ENCODE measurements at places on chromosomes 2 and 18.

- no peak for DNase-seq
Measured at GRCh38 chr2:190501702-190502407, 32.7 kb downstream of the NEMP2 start.

- no peak for DNase-seq
Measured at GRCh38 chr2:213224366-213224765, 59.9 kb upstream of the SPAG16 start.

GRCh38 chr2:104857262-104858005 is 3.5 kb downstream of the POU3F3 start:
- DNase-seq = no peak

GRCh38 chr18:79644006-79644665 is 35.5 kb upstream of the CTDP1 start:
- DNase-seq = peak; percentile 57

DNA sequence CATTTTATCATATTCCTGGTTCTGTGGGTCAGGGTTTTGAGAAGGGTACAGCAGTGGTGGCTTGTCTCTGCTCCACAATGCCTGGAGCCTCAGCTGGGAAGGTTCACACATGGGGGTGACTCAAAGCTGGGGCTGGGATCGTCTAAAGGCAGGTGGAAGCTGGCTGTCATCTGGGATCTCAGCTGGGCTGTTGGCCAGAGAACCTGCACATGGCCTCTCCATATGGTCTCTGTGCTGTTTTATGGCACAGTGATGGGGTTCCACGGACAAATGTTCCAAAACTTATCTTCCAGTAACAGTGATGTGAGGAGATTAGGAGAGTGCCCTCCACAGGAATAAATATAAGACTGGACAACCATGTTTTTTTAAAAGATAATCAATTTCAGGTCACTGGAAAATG is 191.4 kb downstream of the SS18 start:
- no peak for DNase-seq

GRCh38 chr2:159728629-159729028 is 16.3 kb downstream of the MARCHF7 start:
- no peak for DNase-seq

DNA sequence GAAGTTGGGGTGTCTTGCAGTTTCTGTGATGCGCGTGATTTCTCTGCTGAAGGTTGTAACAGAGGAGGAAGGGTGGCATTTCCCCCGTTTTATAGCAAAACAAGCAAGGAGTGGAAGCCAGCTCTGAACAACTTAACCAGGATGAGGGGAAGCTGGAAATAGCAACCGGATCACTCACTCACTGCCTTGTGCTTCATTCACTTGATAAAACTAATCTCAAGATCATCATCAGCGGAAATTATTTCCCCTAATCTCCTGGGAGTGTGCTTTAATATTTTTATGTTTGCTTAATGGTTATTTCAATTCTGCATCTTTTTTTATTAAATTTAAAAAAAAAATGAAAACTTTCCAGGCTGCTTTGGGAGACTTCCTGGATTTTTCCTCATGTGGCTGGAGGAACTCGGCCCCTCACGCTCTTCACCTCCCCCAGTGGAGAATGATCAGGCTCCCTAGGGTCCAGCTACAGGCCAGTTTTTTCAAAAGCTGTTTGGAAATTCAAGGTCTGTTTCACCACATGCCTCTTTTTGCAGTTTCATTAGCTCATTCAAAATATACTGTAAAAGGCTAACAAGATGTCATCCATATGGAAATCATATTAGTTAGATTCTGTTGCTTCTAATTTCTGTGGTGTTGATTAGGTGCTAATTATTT is 31.7 kb downstream of the CABLES1 start:
- no peak for DNase-seq

DNA sequence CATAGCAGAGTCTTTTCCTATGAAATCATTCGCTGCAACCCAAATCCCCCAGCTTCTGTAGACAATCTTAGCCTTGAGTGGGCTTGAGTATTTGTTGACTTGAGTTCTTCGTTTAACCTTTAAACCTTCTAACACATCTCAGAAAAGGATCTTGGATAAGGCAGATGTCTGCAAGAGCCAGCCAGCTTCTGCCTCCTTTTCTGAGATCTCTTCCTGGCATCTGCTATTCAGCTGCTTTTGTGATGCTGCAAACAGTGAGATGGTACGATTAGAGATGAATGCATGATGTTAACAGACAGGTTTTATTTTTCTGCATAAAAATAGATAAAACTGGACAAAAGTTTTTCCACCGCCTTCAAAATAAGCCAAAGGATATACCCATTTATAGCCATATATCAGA is 37.5 kb downstream of the NRP2 start:
- no peak for DNase-seq

GRCh38 chr18:23383494-23383893 is 69.6 kb upstream of the RIOK3 start:
- DNase-seq = no peak

DNA sequence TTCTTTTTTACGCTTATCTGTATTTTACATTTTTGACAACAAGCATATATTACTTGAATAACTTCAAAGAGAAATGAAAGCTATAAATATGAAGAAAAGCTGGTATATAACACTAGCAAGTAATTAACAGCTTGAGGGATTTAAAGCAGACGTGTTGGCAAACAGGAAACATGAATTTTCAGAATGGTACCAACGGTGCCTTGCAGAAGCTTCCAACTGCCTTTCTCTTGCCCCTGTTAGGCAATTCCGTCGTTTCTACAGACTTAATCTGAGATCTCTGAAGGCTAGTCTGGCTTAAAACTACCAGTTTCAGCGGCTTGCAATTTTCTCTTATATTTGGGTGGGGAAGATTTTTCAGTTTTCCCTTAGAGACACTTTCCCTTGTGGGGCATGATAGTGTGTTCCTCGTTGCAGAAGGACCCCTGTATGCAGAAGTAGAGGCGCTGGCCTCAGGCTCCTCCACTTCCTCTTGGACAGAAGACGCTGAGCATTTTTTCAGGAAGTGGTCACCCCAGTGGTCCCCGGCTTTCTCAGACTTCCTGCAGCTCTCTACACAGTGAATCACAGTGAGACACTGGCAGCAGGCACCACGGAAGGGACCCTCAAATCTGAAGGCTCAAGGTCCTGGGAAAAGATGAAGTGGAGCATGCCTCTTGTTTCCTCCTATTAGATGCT is 56.2 kb upstream of the SLC16A14 start:
- peak; percentile 3 for DNase-seq

DNA sequence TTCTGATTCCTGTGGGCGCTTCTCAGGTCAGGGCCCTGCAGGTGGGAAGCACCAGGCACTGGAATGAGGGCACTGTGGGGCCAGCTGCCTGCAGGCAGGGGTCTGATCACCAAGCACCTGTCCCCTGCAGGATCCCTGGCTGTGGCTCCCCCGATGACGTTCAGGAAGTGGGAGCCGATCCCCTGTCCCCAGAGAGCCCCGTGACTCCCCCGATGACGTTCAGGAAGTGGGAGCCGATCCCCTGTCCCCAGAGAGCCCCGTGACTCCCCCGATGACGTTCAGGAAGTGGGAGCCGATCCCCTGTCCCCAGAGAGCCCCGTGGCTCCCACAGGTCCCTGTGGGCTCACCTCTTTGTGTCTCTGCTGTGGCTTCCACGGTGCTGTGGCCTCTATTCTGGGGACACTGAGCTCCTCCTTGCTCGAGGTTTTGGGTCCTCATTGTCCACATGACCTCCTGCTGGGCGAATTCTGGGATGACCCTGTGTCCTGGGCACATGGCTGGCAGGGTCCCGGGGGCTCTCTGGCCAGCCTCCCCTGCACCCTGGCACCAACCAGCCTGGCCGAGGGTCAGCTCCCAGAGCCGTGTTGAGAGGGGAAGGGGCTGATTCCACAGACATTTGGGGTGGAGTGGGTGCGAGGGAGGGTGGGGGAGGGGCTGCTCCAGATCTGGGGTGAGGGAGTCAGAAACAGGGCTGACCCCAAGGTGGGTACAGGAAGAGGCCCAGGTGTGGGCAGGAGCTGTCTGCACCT is 4.8 kb downstream of the NEU4 start:
- DNase-seq = peak; percentile 30

DNA sequence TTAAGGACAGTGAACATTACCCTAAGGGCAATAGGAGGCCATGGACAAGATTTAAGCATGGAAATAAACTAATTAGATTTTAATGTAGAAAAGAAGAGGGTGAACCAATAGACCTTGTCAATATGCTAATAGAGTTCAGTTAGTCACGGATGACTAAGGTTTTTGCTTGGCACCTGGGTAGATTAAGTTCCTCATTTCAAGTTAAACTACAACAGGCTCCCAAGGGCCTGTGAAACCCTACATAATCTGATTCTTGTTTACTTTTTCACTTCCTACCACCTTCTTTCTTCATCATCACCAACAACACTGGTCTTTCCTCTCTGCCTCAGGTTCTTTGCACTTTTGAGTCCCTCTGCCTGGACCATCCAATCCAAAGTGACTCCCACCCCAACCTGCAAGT is 14.8 kb downstream of the SP110 start:
- no peak for DNase-seq

- peak; percentile 39 for DNase-seq
Measured at GRCh38 chr2:43221763-43222474, 4.5 kb downstream of the ZFP36L2 start.

DNA sequence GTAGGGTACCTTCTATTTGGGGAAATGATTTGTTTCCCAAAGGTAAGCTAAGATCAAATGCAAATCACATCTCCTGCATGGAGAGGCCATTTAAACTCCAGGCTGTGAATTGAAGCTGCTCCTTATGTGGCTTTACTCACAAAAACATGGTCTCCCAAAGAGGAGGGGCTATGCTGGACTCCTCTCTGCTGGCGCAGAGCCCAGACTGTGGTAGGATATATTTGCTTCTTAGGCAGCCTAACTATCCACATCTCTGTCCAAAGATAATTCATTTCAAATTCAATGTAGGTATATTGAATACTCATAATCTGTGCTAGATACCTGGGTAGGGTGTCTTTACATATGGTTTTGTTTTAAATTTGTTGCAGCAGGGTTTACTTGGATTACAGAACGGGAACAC is 358.5 kb downstream of the ALK start:
- no peak for DNase-seq

DNA sequence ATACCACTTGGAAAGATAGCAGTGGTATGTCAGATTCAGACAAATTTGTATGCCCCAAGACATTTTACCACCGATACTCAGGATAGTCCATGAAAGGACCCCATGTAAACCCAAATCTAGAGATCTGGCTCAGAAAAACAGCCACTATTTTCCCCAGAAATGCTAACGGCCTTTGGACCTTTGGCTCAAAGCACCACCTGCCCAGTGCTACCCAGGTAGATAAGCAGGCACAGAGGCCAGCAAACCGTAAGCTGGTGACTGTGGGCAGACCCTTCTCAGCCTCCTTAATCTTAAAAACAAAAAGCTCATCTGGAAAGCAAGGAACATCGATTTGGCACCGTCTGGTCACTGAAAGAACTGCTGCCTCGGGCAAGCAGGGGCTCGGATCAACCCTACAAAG is 61.4 kb upstream of the GREB1L start:
- DNase-seq = no peak

- no peak for DNase-seq
Measured at GRCh38 chr2:62156861-62157496, 38.9 kb upstream of the B3GNT2 start.

- no peak for DNase-seq
Measured at GRCh38 chr2:74291218-74291544, 52.0 kb downstream of the SLC4A5 start.

DNA sequence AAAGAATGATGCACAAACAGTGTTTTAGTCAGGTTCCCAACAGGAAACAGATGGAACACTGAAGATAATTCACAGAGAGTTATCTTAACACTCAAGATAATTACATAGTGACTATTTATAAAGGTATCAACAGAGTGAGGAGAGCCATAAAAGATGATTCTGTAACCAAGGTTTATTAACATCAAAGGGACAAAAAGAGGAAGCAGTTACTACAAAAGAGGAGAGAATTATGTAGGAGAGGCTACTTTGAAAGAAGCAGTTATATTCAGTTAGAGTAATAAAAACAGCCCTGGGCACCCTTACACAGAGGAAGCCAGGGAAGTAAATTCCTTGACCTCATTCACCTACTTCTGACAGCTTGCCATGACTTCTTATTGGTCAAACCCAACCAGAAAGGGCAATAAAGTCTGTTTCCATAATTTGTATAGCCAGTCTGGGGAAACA is 326.5 kb upstream of the SLC39A10 start:
- DNase-seq = no peak

GRCh38 chr18:72041313-72042032 is 502.7 kb downstream of the CBLN2 start:
- no peak for DNase-seq

DNA sequence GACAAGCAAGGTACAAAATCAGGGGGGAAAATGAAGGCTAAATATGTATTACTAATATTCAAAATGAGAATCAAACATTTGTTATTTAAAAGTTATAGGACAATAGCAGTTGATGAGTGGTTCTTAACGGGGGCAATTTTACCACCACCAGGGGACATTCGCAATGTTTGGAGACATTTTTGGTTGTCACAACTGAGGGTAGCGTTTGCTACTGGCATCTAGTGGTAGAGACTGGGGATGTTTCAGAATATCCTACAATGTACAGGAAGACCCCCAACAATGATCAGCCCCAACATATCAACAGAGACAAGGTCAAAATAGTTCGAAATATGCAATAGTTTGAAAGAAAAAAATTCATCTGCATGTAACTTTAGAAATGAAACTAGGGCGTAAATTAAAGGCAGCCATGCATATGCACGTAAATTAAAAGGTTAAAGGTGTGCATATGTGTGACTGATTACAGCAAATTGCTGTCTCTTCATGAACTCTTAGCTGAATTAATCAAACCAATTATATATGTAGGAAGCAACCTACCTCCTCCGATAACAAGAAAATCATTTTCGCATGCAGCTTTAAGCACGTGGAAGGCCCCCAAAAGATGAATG is 61.2 kb upstream of the CUL3 start:
- DNase-seq = no peak

- DNase-seq = no peak
Measured at GRCh38 chr2:233441161-233442027, 87.1 kb downstream of the DGKD start.

DNA sequence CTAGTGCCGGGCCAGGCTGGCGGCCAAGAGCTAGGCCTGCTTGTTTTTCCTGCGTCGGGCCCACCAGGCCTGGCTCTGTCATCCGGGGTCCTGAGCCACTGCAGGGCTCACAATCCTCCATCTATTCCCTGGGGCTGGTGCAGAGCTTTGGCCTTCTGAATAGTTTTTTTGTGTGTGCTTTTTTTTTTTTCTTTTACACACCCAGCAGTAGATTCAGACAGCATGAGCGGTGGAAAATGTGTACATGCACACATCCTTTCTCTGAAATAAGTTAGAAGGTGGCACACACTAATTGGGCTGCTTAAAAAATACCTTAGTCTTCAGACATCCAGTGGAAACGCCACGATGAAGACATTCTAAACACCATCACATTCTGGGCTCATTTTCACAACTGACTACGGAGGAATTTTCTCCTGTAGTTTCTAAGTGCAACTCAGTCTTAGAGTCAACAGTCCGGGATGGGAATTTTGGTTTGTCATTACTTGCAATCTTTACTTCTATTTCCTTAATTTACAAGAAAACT is 6.1 kb downstream of the ZFP36L2 start:
- no peak for DNase-seq

- no peak for DNase-seq
Measured at GRCh38 chr2:28633746-28634145, 117.9 kb upstream of the PPP1CB start.
